ENCODE measurements at places on chromosomes 7 and 10.

GRCh38 chr7:46170792-46171191, 249.7 kb upstream of the IGFBP3 start:
- DNase-seq, result no peak

GRCh38 chr7:128790315-128791041, 1.3 kb upstream of the CCDC136 start:
- no peak for DNase-seq

GRCh38 chr7:78073609-78074382, 275.2 kb downstream of the PHTF2 start:
- no peak for DNase-seq

DNA sequence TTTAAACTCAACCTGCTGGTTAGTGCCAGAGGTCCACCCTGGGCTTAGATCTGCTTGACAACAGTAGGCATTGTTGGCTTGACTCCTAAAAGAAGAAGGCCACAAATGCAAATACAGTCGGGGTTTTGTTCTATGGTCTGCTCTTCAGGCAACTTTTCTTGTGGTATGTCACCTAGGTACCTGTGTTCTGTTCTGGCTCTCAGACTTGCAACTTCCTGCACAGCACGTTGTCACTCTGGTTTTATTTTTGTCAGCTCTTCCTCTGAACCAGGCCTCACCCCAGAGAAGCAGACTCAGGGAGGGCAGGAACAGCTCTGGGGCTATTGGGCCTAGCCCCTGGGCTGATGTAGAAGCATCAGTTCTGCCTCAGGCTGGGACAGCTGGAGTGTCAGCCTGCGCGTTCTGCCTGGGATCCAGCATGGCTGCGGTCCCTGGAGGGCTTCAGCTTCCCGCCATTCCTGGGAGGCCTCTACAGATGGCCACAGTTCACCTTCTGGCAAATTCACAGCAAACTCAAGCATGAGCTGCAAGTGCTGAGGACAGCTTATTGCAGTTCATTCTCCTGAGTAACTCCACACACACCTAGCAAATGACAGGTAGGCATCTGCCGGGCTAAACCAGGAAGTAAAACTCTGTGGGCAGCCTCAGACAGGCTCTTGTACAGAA, 11.0 kb upstream of the PDCD4 start:
- no peak for DNase-seq

DNA sequence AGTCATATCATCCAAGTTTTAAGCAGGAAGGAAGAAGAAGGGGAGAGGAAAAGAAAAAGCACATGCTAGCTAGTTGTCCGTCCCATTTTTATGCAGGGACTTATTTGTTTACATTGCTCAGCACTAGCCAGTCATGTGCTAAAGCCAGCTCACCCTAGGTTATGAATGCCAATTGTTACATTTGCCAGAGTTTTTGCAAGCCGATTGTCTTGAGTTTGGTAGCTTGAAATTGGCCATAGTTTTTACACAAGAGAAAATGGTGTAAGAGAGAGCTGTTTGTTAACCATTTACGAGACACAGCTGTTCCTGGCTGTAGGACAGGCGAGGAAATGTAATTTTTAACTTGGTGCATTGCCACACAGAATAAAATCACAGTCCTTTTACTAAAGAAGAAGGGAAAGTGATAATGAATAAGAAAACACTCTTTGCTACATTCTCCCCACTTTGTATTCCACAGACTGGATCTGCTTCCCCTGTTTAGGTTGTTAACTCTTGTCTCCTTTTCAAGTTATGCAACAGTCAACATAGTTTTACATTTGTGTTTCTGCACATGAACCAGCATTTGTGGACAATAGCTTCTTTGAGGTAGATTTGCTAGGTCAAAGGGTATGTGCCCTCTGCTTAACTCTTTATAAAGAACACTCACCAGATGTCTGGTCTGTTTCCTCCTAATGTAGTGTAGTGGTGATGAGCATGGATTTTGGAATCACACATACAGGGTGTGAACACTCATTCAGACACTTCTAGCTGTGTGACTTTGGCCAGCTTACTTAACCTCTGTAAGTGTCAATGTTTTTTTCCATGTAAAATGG, 357.2 kb downstream of the LRMDA start:
- DNase-seq, result peak; percentile 14

- no peak for DNase-seq
Measured at GRCh38 chr10:80908611-80909010, 370.9 kb downstream of the SH2D4B start.

DNA sequence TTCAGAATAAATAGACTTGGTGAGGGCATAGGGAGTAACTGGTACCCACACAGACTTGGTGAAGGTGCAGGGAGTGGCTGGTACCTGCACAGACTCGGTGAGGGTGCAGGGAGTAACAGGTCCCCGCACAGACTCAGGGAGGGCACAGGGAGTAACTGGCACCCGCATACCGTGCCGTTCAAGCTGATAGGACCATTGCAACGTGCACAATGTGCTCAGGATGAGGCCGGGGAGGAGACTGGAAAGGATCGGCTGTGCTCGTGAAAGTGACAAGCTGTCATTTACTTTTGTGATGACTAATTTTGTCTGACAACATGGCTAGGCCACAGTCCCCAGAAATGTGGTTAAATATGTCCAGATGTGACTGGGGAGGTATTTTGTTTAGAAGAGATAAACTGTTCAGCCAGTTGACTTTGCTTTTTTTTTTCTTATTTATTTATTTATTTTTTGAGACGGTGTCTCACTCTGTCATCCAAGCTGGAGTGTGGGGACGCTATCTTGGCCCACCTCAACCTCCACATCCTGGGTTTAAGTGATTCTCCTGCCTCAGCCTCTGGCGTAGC, 76.2 kb upstream of the NMT2 start:
- no peak for DNase-seq

DNA sequence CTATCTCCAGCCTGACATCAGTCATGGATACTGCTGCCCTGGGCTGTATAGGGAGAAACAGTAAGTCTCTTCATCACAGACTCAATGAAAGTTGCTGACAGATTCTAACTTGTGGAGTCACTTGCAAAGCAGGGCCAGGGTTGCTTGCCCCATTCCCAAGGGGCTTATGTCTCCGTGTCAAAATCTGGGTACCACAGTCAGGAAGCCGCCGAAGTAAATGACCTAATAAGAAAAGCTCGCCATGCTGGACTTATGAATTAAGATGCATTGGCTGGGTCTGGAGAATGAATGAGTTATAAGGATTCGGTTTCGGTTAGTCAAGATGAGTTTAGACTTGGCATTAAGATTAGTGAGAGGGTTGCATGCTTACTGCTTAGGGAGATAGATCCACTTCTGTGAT, 10.8 kb upstream of the OR6V1 start:
- DNase-seq, result no peak

- DNase-seq, result no peak
Measured at GRCh38 chr7:27128776-27129728, 1.5 kb downstream of the HOXA4 start.

GRCh38 chr10:77529050-77529576, 108.5 kb downstream of the KCNMA1 start:
- no peak for DNase-seq

DNA sequence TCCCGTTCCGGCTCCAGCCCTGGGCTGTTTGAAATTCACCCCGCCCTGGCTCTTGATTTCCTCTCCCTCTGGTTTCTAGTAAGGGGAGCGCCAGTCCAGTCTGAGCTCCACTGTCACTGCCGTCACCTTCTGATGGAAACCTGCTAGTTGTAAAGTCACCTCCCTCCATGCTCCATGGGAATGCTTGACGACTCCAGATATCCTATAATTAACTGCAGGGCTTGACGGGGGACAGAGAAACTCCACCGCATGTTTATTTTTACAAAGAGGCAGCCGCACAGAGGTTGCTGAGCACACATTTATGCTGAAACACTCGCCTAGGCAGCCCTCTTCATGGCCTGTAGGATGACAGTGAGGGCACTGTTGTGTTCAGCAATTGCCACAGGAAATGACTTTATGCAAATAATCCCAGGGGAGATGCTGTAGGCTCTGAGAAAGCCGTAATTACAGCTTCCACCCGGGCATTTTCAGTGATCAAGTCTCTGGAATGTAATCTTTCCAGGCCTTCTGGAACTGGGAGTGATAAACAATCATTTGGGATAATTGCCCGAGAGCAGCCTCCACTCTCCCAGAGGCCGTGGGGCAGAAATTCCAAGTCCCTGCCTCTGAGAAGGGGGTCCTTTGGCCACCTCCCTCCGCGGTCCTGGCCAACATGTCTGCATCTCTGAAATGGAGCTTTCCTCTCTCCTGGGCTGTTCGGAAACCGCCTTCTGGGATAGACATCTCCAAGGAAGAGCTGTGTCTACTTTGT, 300.5 kb downstream of the KLF6 start:
- DNase-seq, result peak; percentile 55

DNA sequence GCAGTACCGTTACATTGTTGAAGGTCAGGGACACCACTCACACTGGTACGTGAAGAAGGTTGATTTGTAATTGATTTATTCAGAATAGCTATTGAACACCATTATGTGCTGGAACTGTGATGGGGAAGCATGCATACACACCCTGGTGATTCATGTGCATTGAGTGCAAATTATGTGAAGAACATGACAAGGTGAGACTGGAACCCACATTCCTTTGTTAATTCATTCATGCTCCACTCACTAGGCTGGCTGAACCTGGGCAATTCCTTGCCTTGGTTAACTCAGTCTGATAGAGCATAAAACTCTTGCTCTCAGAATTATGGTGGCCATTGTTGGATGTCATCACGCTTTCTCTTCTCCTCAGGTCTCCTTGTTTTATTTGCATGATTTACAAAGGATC, 67.3 kb upstream of the TPK1 start:
- no peak for DNase-seq

- no peak for DNase-seq
Measured at GRCh38 chr10:6537770-6538169, 42.3 kb downstream of the PRKCQ start.

DNA sequence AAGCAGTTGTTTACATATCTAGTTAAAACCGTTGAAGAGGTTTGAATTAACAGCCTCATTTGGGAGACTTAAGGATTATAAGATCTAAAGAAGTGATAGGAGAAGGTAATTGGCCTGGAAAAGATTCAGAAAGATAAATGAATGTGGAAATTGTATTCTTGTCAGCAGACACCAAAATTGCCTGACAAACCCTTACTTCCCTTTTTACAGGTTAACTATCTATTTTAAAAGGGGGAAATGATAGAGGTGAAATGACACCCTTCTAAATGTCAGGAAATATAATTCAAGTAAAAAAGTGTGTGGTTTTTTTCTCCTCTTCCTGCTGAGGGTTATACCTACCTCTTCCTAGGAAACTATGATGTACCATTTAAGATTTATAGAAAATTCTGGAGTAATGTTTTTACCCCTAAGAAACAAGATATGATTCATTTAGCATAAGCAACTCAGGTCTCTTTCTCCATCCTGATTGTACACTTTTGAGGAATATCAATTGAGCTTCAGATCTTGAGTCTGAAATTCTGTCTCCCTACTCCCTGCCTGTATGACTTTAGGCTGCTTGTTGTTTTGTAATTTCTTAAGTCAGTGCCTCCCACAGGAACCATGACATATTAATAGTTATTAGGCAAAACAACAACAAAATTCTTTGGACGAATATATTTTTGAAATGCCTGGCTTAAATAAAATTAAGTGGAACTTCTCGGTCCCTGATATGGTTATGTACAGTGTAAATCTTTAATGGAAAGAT, 250.4 kb downstream of the RNLS start:
- DNase-seq, result no peak

- DNase-seq, result no peak
Measured at GRCh38 chr7:109926738-109927137, 1164.2 kb upstream of the LRRN3 start.

GRCh38 chr10:42351745-42352144, 286.6 kb downstream of the ZNF33B start:
- no peak for DNase-seq

- no peak for DNase-seq
Measured at GRCh38 chr7:26948617-26949118, 84.3 kb upstream of the SKAP2 start.

DNA sequence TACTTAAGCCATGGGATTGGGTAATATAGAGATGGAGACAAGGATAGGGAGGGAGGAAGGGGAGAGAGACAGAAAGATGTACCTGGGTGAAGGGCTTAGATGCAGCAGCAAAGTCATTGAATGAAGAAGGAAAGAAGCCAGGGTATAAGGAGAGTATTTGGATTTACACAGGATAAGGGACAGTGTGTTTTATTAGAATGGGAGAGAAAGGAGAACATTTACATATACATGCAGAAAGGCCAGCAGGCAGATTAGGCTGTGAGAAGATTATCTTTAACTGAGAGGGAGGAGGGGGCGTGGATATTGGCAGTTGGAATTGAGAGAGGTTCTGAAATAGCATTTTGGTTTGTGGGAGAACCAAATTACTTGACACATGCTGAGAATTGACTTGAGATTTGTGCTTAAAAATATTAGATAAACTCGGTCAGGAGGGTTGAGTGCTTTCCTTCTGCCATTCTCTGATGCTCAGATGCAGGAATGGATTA, 161.5 kb upstream of the ZNF804B start:
- no peak for DNase-seq

- DNase-seq, result no peak
Measured at GRCh38 chr10:12271210-12271540, 75.2 kb downstream of the CDC123 start.

GRCh38 chr7:118590107-118590506, 365.6 kb downstream of the ANKRD7 start:
- peak; percentile 9 for DNase-seq

DNA sequence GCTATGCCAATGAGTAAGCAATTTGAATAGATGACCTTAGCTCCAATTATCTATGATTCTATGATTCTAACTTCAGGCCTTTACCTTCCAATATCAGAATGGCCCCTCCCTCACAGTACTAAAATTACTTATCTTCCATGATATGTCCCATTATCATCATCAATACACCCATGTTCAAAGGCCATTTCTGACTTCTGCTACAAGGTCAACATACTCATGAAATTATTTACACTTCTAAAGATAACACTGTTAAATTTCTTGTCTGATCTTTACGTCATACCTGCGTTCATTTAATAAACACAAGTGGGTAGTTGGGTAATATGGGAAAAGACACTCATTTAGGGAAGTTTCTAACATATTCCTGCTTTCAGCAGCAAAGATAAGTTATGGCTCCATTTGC, 21.2 kb downstream of the IMMP2L start:
- DNase-seq, result no peak

- DNase-seq, result no peak
Measured at GRCh38 chr7:19869979-19870378, 96.6 kb upstream of the TMEM196 start.

GRCh38 chr7:21898265-21898930, 47.3 kb downstream of the CDCA7L start:
- no peak for DNase-seq

Data from astrocyte of the spinal cord (primary cell).